ENCODE measurements at places on chromosomes 7 and 10. TPM values are rescaled to one million over a fixed set of nuclear protein-coding genes. Genes with fewer than 3 reads are reported as not detected.
A peak's percentile ranks its signal among the peaks of the same experiment; 100 is the strongest.

DNA sequence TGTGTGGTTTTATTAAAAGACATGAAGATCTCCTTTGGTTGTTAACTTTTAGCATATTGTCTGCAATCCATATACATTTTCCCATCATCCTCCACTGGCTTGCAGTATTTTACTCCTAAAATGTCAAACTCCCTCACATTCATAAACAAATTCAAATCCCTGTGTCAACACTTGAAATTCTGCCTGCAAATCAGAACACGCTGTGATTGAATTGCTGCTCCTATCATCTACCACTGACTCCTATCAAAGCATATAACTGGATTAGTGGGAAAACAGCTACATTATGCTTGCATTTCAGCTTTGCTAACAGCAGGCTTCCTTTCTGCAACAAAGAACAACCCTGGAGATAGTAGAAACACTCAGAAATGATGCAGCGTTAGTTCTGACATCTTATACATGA is 281.8 kb upstream of the HGF start:
- DNase-seq: peak; percentile 10

Gene ADAM22
- 2.9 TPM for polyA plus RNA-seq

Gene ITGB8
- 6.3 TPM for polyA plus RNA-seq

DNA sequence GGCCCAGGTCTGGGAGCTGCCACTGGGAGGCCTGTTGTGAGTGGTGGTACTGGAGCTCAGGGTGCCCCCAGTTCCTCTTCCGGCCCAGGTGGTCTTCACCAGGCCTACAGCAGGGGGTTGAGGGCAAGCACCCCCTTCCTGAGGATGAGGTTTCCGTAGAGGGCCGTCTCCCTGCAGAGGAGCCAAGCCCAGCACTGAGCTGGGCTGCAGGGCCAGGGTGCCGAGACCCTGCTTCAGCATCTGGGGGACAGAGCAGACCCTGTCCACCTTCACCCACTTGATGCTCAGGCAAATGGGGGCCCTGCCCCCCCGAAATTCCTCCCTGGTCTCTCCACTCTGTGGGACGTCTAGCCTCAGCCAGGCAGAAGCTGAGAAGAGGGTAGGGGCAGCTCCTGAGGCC is 2.6 kb downstream of the FUOM start:
- no peak for DNase-seq

DNA sequence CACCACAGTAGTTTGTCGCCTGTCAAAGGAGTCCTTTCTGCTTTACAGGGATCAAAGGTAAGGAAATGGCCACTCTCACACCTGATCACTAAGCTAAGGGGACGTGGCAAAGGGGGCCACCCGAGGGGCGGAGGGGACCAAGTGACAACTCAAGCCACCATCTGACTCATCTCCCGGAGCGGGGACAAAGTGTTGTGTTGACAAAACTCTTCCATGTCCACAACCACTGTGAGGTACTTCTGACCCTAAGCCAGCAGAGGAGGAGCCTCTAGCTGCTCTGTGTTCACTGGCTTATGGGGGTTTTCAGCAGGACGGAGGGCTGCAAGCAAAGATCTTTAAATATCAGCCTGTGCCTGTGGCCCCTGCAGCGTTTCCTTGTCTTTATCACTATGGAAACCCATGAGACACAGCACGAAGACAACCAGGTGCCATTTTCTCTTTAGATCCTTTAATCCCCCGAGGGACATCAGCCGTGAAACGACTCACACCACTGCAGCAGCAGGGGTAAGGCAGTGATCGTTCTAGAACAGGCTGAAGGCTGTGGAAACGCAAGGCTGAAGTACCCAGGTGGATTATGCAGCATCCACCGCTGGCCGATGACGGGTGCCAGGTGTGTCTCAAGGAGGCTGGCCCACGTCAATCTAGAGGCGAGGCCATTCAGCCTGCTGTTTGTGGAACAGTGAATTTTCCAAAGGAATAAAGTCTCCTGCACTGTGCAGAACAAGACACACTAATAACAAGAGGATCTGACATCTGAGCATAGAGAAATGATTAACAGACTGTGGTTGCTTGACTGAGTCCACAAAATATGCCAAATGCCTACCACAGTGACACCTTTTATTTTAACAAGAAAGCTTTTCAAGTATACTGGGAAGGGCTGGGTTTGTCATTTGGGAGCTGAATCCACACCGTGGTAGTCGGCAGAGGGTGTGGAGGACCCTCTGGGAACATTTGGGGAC is 26.6 kb upstream of the DDC start:
- DNase-seq: no peak

DNA sequence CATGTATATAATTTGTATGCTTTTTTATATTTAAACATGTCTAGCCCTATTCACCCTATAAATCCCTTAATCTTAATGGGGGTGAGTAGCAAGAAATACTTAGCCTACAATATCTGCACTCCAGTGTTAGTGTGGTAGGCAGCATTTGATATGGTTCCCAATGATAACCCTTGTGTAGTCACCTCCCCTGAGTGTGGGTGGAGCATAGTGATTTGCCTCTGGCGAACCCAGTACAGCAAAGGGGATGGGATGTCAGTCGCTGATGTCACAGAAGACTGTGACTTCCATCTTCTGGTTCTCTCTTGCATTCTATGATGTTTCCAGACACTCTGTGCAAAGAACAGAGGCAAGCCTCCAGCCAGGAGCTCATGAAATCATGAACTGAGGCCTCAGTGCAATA is 211.2 kb downstream of the CRPPA start:
- DNase-seq: no peak

Gene NPTX2
- 12.1 TPM for polyA plus RNA-seq

DNA sequence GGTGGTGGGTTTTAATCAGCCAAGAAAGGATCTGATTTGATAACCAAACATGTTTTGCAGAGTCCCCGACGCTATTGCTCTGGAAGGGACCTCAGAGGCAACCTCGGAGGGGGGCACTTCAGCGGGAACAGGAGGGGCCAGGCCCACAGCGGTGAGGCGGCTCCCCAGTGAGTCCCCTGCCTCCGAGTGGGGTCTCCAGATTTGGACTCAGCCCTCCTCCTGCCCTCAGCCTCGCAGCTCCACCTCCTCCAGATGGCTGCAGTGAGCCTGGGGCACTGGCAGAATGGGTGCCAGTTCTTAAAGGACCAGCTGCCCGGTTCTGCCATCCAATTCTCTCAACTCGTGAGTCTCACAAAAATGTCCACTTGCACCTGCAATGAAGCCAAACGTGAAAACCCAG is 61.0 kb upstream of the NANOS1 start:
- no peak for DNase-seq

GRCh38 chr10:73094986-73095480 is 1.6 kb downstream of the P4HA1 start:
- DNase-seq: no peak

GRCh38 chr7:150937848-150938561 is 40.1 kb downstream of the KCNH2 start:
- DNase-seq: no peak

- no peak for DNase-seq
Measured at GRCh38 chr7:98697083-98697482, 80.0 kb downstream of the NPTX2 start.

DNA sequence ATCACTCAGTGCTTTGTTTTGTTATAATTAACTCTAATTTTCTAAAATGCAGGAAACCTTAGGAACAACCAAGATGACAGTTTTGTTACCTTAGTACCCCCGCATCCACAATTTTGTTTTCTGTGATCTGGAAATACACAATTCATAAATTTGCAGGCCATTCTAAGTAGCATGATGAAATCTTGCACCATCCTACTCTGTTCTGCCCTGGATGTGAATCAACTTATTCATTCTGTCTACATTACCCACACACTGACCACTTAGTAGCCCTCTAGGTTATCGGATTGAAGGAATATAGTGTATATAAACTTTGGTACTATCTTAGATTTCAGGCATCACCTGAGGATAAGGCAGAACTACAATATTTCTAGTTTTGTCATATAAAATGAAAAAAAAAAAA is 155.9 kb downstream of the CTTNBP2 start:
- DNase-seq: no peak

Gene IGF2BP3
- 0.27 TPM for polyA plus RNA-seq

Gene HK1
- 130 TPM for polyA plus RNA-seq

- no peak for DNase-seq
Measured at GRCh38 chr10:1243486-1244234, 187.5 kb downstream of the WDR37 start.

- DNase-seq: no peak
Measured at GRCh38 chr7:1673581-1674118, 3.6 kb downstream of the ELFN1 start.

Gene PRKAG2
- 71.6 TPM for polyA plus RNA-seq

DNA sequence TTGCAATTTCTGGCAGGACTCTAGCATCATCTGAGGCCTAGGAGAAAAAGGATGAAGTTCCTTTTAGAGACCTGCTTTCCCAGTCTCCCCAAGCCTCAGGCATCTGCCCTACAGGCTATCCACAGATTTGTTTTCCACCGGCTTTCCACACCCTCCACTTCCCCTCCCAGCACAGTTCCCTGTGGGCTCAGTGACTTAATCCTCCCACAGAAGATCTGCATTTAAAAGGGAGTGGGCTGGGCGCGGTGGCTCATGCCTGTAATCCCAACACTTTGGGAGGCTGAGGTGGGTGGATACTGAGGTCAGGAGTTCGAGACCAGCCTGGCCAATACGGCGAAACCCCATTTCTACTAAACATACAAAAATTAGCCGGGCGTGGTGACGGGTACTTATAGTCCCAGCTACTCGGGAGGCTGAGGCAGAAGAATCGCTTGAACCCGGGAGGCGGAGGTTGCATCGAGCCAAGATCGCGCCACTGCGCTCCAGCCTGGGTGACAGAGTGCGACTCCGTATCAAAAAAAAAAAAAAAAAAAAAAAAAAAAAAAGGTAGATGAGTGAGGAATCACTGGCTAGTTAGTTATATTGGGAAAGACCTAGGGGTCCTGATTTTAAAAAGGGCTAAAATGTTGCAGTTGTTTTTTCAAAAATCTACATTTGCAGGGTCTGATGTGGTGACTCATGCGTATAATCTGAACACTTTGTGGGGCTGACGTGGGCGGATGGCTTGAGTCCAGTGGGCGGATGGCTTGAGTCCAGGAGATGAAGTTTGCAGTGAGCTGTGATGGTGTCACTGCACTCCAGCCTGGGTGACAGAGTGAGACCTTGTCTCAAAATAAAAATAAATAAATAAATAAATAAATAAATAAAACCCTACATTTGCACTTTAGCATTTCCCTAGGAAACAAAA is 119.5 kb downstream of the BAMBI start:
- DNase-seq: no peak

GRCh38 chr10:129848696-129849451 is 115.2 kb downstream of the EBF3 start:
- DNase-seq: no peak

GRCh38 chr10:75253281-75254220 is 17.8 kb upstream of the COMTD1 start:
- no peak for DNase-seq

GRCh38 chr7:14233076-14233867 is 243.8 kb upstream of the ETV1 start:
- no peak for DNase-seq

Gene OR2A5
- not detected for polyA plus RNA-seq

DNA sequence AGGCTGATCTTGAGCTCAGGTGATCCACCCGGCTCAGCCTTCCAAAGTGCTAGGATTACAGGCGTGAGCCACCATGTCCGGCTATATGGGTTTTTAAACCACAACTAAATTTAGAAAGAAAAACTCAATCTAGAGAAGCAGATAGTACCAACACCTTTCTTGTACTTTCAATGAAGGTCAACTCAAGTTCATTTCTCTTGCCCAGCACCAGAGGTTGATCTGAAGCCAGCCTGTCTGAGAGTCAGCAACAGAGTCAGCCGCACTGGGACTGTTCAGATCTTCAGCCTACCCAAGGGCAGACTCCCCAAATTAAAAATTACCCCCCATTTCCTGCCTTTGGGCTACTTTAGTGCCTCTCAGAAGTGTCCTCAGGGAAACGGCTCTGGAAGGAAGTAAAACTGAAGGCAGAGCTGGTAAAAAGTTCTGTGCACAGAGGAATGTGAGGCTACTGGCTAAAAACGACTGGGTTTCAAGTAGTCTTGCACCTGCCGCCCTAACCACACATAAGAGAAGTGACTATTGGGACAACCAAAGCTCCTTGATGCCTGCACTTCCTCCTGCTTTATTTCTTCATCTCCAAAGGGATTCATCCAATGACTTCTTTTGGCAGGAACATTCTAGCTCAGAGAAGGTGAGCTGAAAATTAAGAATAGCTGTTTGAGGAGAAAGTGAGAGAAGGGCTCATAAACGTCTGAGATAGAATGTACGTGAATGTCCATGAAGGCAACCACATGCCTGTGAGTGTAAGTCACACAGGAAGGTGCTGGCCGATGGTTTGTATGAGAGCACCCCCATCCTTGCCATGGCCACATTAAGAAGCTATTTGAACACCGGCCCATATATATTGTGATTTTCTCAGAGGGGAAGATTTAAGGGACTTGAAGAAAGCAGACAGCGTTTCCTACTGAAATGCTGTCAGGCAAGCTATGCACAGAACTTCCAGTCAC is 142.4 kb upstream of the PRR15 start:
- DNase-seq: no peak

Measured in urinary bladder (tissue), 4 donors.